ENCODE measurements at places on chromosomes 6 and 20.

DNA sequence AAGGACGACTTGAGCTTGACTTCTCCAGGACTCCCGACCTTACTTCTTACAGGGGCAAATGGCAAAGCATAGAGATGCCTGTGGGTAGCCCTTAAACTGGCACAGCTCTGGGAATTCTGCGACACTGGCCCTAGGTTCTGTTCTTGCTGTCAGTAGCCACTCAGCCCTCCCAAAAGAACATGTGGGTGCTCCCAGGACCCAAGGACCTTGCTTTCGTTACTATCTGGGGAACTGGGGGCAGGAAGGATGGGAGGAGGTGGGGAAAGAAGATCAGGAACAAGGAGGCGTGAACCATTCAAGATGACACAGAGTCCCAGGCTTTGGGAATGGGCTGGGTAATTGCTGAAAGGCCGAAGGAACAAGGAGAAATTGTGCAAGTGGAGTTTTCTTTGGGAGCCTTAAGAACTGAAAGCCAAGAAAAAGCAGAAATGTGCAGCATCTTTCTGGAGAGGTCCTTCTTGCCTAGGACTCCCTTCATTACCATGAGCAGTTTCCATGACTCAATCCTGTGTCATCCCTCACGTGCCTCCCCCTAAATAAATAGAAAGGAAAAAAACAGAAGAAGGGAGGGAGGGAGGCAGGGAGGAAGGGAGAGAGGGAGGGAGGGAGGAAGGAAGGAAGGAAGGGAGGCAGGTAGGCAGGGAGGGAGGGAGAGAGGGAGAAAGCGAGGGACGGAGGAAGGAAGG, 284.6 kb upstream of the FOXQ1 start:
- no peaks in the 10 kb centered on the region for H3K4me1 ChIP-seq
- no peak overlapping the region for H3K4me3 ChIP-seq
- no peak for DNase-seq
- no peaks in the 10 kb centered on the region for H3K36me3 ChIP-seq

GRCh38 chr6:96784650-96785049, 52.6 kb downstream of the GPR63 start:
- H3K27me3 ChIP-seq: peaks cover 10% of the 10 kb centered on the region
- no peak for DNase-seq
- H3K4me1 ChIP-seq: peaks cover 17% of the 10 kb centered on the region
- no peak overlapping the region for H3K4me3 ChIP-seq

- peaks cover 19% of the 10 kb centered on the region for H3K4me1 ChIP-seq
- H3K4me3 ChIP-seq: no peak overlapping the region
- H3K36me3 ChIP-seq: peaks cover 11% of the 10 kb centered on the region
- no peak overlapping the region for H3K27ac ChIP-seq
- DNase-seq: no peak
These were observed 469.1 kb upstream of the RUNX2 start for GRCh38 chr6:44858998-44859397.

GRCh38 chr6:27890445-27891319, 21.5 kb downstream of the OR2B2 start:
- H3K4me1 ChIP-seq: peaks cover 38% of the 10 kb centered on the region
- DNase-seq: peak; percentile 88
- no peaks in the 10 kb centered on the region for H3K27me3 ChIP-seq
- H3K27ac ChIP-seq: no peak overlapping the region
- no peak overlapping the region for H3K4me3 ChIP-seq

DNA sequence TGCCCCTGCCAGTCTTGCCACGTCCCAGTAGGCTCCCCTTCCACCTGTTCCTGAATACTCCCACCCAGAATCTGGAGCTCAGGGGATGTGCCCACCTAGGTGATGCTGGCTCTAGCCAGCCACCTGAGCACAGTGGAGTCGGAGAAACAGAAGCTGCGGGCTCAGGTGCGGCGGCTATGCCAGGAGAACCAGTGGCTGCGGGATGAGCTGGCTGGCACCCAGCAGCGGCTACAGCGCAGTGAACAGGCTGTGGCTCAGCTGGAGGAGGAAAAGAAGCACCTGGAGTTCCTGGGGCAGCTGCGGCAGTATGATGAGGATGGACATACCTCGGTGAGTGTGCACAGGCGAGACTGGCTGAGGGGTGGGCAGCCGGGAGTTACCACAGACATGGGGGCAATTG, 3.4 kb downstream of the KLC4 start:
- H3K36me3 ChIP-seq: peaks cover 9% of the 10 kb centered on the region
- no peaks in the 10 kb centered on the region for H3K27me3 ChIP-seq
- no peak overlapping the region for H3K4me3 ChIP-seq
- H3K27ac ChIP-seq: no peak overlapping the region
- no peak for DNase-seq

- peaks cover 11% of the 10 kb centered on the region for H3K27me3 ChIP-seq
- H3K4me3 ChIP-seq: no peak overlapping the region
- no peak for DNase-seq
These were observed 54.0 kb downstream of the NPEPL1 start for GRCh38 chr20:58746620-58747019.

DNA sequence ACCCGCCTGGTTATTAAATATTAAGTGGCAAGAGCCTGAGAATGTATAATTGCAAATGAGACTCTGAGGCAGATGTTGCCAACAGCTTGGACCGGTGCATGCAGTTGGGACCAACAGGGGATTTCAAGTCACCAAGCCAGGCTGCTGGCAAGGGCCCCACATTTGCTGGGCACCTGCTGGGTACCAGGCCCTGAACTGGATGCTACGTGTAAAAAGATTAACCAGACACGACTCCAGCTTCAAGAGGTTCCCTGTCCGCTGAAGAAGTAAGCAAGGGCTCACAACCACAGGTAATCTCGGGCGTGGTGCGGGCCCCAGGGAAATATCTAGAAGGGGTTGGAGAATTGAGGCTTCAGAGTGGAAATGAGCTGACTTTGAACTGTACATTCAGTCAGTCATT, 13.2 kb upstream of the SIRPA start:
- no peak overlapping the region for H3K27ac ChIP-seq
- H3K27me3 ChIP-seq: peaks cover 10% of the 10 kb centered on the region
- no peak overlapping the region for H3K4me3 ChIP-seq

DNA sequence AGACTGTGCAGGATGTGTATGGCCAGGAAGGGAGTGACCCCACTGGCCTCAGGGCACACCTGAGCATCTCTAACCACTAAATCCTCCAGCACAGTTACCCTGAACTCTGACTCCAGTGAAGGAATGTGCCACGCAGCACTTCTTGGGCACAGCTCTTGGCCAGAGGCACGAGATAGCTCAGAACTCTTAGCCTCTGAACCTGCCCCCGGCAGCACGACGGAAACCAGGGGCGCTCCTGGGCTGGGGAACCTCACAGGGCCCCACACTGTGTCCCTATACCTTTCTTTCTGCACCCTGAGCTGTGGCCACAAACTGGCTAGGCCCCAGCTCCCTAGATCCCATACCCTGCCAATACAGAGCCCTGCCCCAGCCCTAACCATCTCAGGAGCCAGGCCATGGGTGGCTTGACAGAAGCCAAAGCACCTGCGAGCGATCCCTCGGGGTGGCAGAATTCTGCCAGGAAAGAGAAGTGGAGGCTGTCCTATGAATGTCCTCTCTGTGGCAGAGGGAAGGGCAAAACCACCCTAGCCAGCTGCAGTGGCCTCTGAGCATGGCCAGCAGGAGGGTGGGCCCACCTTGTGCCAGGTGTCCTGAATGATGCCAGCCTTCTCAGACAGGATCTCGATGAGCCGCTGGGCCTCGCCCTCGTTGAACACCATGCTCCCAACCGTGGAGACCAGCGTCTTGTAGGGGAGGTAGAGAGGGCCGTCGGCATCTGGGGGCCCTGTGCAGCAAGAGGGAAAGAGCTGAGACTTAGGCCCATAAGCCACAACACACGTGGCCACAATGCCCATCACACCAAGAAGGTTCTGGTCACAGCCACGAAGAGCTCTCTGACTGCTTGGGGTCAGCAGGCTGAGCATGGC, 39.4 kb downstream of the RRBP1 start:
- H3K27ac ChIP-seq: no peak overlapping the region
- no peak overlapping the region for H3K4me3 ChIP-seq
- peaks cover 5% of the 10 kb centered on the region for H3K36me3 ChIP-seq

GRCh38 chr20:31606804-31607639, 1.9 kb downstream of the ID1 start:
- H3K36me3 ChIP-seq: no peaks in the 10 kb centered on the region
- H3K4me3 ChIP-seq: peak overlapping the region; percentile 21
- H3K27ac ChIP-seq: no peak overlapping the region
- peaks cover 42% of the 10 kb centered on the region for H3K27me3 ChIP-seq
- DNase-seq: no peak

DNA sequence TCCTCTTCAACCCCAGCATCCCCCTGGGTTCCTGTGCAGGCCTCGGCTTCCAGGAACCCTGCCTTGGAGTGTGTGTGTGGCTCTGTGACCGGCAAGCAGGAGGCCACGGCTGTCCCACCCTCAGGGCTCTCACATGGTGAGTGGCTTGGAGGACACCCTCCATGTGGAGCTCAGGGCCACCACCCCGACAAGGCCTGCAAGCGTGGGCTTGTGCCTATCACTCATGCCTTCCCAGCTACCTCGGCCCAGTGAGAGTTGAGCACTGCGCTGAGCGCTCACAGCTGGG, 76.7 kb downstream of the DACT2 start:
- no peaks in the 10 kb centered on the region for H3K27me3 ChIP-seq
- H3K4me3 ChIP-seq: no peak overlapping the region
- DNase-seq: no peak
- H3K4me1 ChIP-seq: peaks cover 2% of the 10 kb centered on the region
- no peaks in the 10 kb centered on the region for H3K36me3 ChIP-seq

DNA sequence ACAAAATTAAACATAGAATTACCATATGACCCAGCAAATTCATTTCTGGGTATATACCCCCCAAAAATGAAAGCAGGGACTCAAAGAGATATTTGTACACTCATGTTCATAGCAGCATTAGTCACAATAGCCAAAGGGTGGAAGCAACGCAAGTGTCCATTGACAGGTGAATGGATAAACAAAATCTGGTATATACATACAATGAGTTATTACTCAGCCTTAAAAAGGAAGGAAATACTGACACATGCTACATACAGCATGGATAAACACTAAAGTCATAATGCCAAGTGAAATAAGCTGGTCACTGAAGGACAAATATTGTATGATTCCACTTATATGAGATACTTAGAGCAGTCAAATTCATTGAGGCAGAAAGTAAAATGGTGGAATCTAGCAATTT, 5.3 kb upstream of the STX11 start:
- no peak for DNase-seq
- no peak overlapping the region for H3K27ac ChIP-seq
- H3K4me3 ChIP-seq: no peak overlapping the region
- H3K36me3 ChIP-seq: no peaks in the 10 kb centered on the region
- H3K4me1 ChIP-seq: peaks cover 14% of the 10 kb centered on the region
- peaks cover 6% of the 10 kb centered on the region for H3K27me3 ChIP-seq

- peaks cover 25% of the 10 kb centered on the region for H3K4me1 ChIP-seq
- peak overlapping the region; percentile 23 for H3K4me3 ChIP-seq
- peaks cover 2% of the 10 kb centered on the region for H3K36me3 ChIP-seq
- no peak overlapping the region for H3K27ac ChIP-seq
- no peak for DNase-seq
These were observed 2.2 kb upstream of the RWDD1 start for GRCh38 chr6:116568821-116569755.

GRCh38 chr6:24718449-24719124, 367 bp downstream of the C6orf62 start:
- H3K36me3 ChIP-seq: peaks cover 66% of the 10 kb centered on the region
- H3K4me3 ChIP-seq: peak overlapping the region; percentile 99

GRCh38 chr6:139311831-139312230, 20.0 kb upstream of the TXLNB start:
- DNase-seq: no peak
- no peaks in the 10 kb centered on the region for H3K27me3 ChIP-seq
- no peak overlapping the region for H3K27ac ChIP-seq
- no peak overlapping the region for H3K4me3 ChIP-seq
- H3K36me3 ChIP-seq: peaks cover 4% of the 10 kb centered on the region

- no peaks in the 10 kb centered on the region for H3K4me1 ChIP-seq
- no peak for DNase-seq
- H3K4me3 ChIP-seq: no peak overlapping the region
These were observed 98.3 kb upstream of the FRMD1 start for GRCh38 chr6:168177103-168177891.

DNA sequence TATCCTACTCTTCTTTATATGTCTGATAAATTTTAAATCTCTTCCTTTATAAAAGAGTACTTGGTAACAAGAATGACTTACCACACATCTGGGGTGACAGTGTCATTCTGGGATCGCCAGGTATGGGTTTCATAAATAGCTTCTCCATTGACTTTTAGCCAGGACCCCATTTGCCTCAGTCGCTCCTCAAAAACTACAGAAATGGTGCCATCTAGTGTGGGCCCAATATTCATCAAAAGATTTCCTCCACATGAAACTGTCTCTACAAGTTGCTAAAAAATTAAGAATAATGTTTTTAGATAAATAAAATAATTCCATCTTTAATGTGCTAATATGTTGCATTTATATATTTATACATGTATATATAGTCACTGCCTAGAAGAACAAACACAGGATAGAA, 9.7 kb downstream of the FUCA2 start:
- H3K4me1 ChIP-seq: peaks cover 21% of the 10 kb centered on the region
- H3K36me3 ChIP-seq: peaks cover 38% of the 10 kb centered on the region
- no peak for DNase-seq

DNA sequence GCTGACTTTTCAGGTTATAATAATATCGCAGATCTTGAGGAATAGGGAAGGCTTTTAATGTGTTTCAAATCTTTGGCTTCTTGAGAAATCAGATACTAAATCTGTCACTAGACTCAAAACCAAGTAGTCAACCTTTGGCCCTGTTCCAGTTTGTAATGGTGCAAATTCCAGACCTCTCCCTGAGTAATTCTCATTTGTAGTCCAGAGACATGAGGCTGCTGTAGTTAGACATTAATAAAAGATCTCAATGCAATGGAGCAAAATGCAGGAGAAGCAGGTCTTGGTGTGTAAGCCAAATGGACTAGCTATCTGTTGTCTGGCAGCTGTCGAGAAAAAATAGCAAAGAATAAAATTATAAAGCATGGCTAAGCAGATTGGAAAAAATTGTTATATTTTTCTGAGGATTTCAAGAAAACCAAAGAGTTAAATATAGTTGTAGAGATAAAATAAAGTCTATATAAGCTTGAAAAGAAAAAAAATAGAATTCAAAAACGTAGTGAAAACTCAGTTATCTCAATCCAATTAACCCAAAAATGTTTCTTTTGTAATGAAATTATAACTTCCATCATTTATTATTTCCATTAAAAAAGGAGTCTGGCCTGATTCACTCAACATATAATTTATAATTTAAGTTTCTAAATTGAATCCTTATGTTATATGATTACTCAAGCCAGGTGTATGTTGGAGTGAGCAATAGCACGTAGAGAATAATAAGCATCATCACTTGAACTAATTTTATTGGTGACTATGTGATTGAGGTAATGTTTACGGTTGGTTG, 161.5 kb upstream of the ADGRB3 start:
- H3K4me1 ChIP-seq: no peaks in the 10 kb centered on the region
- no peaks in the 10 kb centered on the region for H3K36me3 ChIP-seq
- no peak for DNase-seq
- H3K4me3 ChIP-seq: no peak overlapping the region
- no peak overlapping the region for H3K27ac ChIP-seq
- no peaks in the 10 kb centered on the region for H3K27me3 ChIP-seq

GRCh38 chr6:138681627-138682026, 91.9 kb upstream of the CCDC28A start:
- H3K4me1 ChIP-seq: no peaks in the 10 kb centered on the region
- H3K27ac ChIP-seq: no peak overlapping the region
- peaks cover 3% of the 10 kb centered on the region for H3K27me3 ChIP-seq
- H3K4me3 ChIP-seq: no peak overlapping the region

Data from activated T-helper 2 cell treated with anti-CD3 and anti-CD28 coated beads, Interferon-gamma antibody, Interleukin-2, Interleukin-4, amounts not matched to agents 10 μg/mL and 5 μg/mL and 100 μg/mL, durations not matched to agents 14 hours and 24 hours and 36 hours (primary cell).